NCI-H2081 treated with DMSO at 0.1 percent for 48 hours (cell line): ENCODE measurements at places on chromosomes 16 and 17.

GRCh38 chr16:55499281-55499680 lies 9.6 kb upstream of the LPCAT2 start:
- no peak for DNase-seq

- no peak for DNase-seq
Observed at GRCh38 chr16:8512941-8513624, 77.2 kb downstream of the TMEM114 start.

GRCh38 chr17:54028986-54029580 lies 206.4 kb downstream of the KIF2B start:
- DNase-seq: no peak

DNA sequence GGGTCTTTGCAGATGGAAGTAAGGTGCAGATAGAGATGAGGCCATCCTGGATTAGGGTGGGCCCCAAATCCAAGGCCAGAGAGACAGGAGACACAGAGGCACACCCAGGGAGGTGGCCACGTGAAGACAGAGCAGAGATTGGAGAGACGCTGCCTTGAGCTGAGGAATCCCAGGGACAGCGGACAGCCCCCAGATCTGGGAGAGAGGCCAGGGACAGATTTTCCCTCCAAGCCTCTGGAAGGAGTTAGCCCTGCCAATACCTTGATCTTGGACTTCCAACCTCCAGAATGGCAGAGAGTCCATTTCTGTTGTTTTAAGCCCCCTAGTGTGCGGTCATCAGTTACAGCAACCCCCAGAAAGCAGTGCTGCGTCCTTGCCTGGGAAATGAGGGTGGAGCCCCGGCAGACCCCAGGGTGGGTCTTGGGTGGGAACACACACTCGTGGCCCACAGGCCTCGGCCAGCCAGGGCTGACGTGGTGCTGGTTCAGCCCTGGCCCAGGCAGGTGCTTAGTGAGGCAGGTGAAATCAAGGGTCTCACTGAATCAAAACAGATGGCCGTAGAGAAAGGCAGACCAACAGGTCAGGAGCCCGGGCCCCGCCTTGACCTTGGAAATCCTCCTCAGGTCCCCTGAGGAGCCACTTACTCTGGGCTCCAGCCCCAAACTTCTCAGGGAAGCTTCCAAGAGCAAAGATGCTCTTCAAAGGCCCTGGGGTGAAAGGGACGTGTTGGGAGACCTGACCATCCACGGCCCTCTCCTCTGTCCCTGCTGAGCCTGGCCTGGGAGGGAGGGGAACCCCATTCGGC lies 169.3 kb downstream of the RBFOX3 start:
- no peak for DNase-seq

DNA sequence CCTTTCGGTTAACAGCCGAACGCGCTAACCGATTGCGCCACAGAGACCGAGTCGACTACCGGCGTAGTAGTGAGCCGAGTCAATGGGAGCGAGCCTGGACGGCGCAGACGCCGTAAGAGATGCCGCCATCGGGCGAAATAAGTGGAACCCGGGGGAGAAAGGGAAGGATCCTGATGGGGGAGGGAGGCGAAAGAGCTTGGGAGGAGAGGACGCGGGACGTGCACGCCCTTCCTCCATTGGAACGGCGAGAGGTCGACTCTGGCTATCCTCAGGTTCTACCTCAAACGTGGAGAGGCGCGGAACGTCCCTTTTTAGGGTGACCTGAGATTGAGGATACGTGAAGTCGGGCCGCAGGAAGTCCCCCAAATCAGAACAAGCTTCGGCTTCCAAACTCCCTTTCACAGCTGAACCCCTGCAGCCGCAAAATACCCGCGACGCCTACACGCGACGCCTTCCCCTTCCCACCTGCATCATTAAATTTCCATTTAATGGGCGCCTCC lies 683 bp upstream of the PSMB3 start:
- DNase-seq: peak; percentile 72

GRCh38 chr17:74682471-74683190 lies 30.1 kb downstream of the CD300LF start:
- DNase-seq: no peak

- DNase-seq: no peak
Observed at GRCh38 chr16:27984121-27984520, 79.4 kb downstream of the GSG1L start.

GRCh38 chr16:4677390-4677789 lies 16.0 kb upstream of the NUDT16L1 start:
- DNase-seq: no peak

- DNase-seq: no peak
Observed at GRCh38 chr17:19724501-19725420, 8.4 kb upstream of the SLC47A2 start.

DNA sequence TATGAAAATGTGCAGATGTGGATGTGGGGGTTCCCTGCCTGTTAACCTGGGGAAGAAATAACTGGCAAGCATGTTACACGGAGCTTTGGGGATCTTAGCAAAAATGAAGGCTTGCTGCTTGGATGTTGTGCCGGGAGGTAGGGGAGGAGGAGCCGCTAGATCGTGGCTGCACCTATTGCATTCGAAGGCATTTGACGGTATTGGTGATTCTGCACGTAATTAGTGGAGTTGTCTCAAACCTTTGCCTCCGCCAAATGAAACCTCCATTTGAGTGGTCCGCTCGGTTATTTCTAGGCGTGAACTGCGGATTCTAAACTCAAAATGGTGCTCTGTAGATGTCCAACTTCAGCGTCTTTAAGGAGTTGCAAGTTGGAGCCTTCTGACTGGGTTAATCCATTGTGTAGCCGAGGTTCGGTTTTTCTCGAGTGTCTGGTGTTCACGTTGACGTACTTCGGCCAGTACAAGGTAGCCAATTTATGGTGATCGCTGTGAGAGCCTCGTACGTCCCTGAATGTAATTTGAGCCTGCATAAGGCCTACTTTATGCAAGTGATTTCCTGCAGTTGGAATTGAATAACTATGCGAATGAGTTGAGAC lies 1.5 kb downstream of the TNRC6C start:
- DNase-seq: no peak
